ENCODE measurements at places on chromosomes 1 and 21.
A peak's percentile ranks its signal among the peaks of the same experiment; 100 is the strongest.

- DNase-seq = no peak
Measured at GRCh38 chr1:93821423-93822144, 57.4 kb downstream of the DNTTIP2 start.

- DNase-seq = no peak
Measured at GRCh38 chr1:159985473-159985872, 31.4 kb upstream of the SLAMF9 start.

DNA sequence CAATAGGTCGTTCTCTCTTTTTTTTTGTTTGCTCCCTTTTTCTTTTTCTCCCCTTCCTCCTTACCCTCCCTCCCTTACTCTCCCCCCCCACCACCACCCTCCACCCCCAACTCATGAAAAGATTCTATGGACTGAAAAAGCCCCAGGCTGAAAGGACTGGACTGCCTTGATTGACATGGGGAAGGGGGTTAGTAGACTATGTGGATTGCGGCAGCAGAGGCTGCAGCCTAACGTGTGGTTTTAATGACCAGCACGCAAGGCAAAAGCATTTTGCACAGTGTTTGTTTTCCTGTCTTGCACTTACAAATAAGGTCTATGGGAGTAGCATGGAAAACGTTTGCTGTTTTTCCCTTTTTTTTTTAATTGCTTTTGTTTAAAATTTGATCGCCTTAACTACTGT is 5.5 kb downstream of the ZBTB18 start:
- peak; percentile 71 for DNase-seq

- no peak for DNase-seq
Measured at GRCh38 chr1:198620218-198620617, 18.6 kb upstream of the PTPRC start.

GRCh38 chr1:204514828-204515227 is 1.4 kb upstream of the MDM4 start:
- DNase-seq = no peak
